ENCODE measurements at places on chromosomes 13 and 19.

- DNase-seq, result no peak
Measured at GRCh38 chr13:89726690-89727435, 1620.6 kb upstream of the MIR17HG start.

- DNase-seq, result no peak
Measured at GRCh38 chr13:49711218-49711863, 20.1 kb upstream of the EBPL start.

DNA sequence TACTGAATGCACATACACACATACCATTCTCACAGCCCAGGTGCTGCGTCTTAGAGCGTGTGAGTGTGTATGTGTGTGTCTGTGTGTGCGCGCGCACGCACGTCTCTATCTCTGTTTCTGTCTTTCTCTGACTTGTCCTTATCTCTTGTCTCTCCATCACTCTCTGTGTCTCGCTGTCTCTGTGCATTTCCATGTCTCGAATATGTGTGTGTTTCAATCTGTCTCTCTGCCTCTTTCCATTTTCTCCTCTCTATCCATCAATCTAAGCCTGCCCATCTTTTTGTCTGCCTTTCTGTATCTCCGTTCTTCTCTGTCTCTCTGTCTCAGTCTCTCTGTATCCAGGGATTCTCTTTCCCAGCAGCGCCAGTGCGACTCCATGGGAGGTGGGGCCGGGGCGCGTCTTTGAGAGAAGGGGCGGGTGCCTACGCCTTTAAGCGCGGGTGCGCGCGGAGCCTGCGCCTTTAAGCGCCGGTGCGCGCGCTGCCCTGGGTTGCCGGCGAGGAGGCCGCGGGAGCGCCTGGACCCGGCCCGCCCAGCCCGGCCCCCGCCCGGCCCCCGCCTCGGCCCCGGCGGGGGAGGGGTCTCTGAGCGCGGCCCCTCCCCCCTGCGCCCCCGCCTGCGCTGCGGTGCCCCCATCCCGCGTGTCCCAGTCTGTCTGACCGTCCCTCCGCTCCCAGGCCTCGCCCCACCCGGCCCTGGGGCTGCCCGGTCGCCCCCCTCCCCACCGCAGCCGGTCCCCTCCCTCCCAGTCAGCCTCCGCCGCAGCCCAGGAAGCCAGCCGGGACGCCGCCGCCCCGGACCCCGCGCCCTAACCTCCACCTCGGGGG is at the start of gene LRFN3:
Gene LRFN3 (plus strand): TSS at position 464 of the 827 bp plus-strand sequence. CDS start 3,052 bp downstream, outside the sequence.
- no peak for DNase-seq

GRCh38 chr19:32316034-32316433 is 29.4 kb upstream of the ZNF507 start:
- DNase-seq, result no peak

GRCh38 chr19:41384351-41384750 is 8.0 kb downstream of the TMEM91 start:
- no peak for DNase-seq

GRCh38 chr13:94608586-94608985 is 6.9 kb downstream of the GPR180 start:
- no peak for DNase-seq

DNA sequence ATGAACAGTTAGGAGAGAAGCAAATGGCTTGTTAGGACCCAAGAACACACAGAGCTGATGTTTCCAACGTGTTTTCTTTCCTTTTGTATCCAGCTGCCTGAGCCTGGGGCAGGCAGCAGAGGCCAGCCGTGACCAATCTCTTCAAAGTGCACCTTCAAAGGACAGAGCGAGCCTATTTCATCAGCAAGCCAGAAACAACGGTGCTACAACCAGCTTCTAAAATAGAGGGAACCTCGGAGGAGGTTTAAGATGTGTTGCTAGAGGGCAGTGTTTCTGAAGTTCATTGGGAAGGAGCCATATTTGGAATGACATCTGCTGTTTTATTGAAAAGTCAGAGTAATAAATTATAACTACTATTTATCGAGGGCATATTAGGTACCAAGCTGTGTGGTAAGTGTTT is 56.2 kb upstream of the RFC3 start:
- DNase-seq, result no peak

- DNase-seq, result no peak
Measured at GRCh38 chr13:101941095-101941783, 460.6 kb downstream of the FGF14 start.

DNA sequence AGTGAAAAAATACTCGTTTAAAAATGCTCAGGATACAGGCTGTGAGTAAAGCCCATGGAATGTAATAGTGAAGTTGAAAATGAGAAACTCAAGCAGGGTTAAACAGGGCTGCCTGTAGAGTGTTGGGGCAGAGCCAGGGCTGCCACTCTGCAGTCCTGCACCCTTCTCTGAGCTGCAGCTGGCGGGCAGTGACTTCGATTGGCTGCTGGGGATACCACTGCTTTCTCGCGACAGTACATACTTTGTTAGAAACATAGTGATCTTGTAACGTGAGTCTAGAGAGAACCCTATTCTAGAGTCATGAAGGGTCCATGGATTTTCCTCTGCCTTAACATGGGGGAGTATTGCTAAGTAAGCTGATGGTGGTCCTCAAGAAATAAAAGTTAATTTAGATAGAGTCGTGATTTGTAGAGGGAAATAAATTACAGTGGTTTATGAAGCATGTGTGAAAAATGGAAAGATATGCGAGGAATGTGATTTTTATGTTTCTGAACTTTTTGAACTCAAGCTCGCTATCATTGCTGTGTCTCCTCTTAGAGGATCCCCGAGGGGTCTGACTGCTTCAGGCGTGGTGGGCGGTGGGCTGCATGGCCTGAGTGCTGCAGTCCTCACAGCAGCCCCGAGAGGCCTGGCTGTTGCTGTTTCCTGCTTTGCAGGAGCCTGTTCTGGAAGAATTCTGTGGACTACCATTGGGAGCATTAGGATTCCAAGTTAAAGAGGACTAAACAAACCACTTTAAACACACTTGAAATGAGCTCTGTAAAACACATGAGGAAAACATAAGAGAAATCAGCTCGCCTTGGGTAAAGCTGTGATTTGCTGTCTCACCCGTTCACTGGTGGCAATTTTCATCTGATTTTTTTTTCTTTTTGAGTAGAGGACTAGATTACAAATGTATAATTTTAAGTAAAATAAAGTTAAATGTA is 95.7 kb downstream of the ARHGEF7 start:
- DNase-seq, result no peak

- DNase-seq, result no peak
Measured at GRCh38 chr19:48631225-48631624, 6.0 kb downstream of the DBP start.

Data from stimulated activated CD8-positive, alpha-beta memory T cell treated with anti-CD3 and anti-CD28 coated beads, Interleukin-4, amount 100 ng/mL, for 1 hour (primary cell).